ENCODE measurements at places on chromosomes 3 and 15. TPM values are rescaled to one million over a fixed set of nuclear protein-coding genes. Genes with fewer than 3 reads are reported as not detected.

Gene VPS39
- 50.7 TPM for total RNA-seq

Gene ITIH1
- not detected for total RNA-seq

DNA sequence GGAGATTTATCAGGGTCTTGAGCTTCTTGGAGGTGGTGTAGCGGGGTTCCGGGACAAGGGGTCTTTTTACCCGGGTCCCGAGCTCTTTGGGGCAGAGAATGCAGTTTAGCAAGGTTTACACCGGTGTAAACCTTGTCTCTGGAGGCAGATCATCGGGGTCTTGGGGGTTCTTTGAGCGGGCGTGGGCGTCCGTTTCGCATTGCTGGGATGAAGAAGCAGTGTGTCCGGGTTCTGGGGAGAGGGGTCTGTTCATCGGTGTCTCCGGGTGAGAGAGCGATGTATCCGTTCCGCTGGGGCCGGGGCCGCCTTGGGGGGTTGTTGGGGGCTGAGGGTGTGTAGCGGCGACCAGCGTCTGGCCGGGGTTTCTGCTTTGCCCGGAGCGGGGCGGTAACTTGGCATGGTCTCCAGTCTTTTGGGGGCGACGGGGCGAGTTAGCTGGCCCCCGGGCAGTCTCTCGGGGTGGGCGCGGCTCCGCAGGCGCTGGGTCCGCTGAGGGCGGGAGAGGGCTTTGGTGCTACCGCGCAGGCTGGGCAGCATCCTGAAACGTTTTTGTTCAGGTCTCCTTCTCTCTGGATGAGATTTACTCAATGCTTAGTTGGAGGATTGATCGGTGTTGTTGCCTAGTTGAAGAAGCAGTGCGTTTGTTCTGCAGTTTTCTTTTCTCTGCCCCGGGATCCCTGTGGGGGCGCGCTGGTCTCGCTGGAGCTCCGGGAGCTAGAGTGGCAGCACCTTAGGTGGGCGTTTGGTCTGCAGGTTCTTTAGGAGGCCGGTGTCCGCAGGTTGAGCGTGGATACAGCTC is 843 bp downstream of the GLCE start:
- peak; percentile 67 for DNase-seq

- DNase-seq = no peak
Measured at GRCh38 chr3:136332776-136333175, 82.6 kb downstream of the PCCB start.

GRCh38 chr3:136818191-136818768 is 646 bp upstream of the SLC35G2 start:
- DNase-seq = peak; percentile 72

DNA sequence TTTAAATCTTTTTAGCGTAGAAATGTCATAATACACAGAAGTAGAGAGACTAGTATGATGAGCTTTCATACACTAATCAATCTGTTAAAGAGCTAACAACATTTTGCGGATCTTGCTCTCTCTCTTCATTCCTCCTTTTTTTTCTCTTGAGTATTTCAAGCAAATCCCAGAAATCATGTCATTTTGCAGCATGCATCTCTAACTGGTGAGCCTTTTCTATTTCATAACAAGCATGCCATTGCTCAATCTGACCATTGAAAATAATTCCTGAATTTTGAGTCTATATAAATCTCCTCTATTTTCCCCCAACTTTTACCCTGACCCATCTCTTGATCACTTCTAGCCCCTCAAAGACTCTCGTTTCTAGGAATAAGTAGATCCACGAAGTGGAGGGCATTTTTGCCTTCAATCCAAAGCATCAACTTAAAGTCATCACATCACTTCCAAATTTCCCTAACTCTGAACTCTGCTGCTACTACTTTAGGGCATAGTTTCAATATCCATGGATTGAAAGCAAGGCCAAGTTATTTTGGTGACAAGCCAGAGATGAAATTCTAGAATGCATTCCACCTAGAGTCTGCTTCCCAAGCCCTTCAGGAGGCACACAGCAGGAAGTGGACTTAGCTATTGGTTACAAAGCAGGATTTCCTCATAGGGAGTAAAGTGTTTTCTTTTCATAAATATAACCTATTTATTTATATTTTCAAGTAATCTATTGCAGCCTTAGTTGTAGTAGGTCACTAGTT is 253.5 kb upstream of the ZPLD1 start:
- no peak for DNase-seq

- DNase-seq = no peak
Measured at GRCh38 chr3:134952371-134952770, 157.3 kb downstream of the EPHB1 start.

GRCh38 chr3:157861076-157861765 is 245.0 kb downstream of the SHOX2 start:
- no peak for DNase-seq

DNA sequence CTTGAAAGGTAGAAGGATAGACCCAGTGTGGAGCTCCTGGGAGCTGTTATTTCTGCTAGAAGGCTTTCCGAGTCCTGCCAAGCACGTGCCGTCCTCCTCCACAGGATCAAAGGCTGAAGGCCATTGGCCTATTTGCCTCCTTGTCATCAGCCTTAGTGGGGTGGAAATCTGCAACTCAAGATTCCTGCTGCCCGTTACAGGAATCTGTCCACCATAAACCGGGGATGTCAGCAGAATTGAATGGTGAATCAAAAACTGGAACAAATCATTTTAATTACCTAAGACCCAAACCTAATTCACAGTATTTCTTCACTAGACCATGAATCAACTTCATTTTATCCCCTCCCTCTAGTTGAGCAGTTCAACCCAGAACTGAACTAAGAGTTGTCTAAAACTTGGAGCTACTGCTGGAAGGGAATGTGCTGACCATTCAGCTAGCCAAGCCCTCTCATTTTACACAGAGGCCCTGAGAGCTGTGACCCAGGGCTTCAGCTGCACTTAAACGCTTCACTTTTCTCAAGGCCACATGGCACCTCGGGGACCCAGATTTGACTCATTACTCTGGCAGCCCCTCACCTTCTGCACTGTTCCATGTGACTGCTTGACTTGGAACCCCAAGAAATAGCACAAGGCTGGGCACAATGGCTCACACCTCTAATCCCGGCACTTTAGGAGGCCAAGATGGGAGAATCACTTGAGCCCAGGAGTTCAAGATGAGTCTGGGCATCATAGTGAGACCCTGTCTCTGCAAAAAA is 36.8 kb upstream of the KIF23 start:
- DNase-seq = no peak

- DNase-seq = no peak
Measured at GRCh38 chr3:113897373-113897777, 50.4 kb upstream of the ZDHHC23 start.

DNA sequence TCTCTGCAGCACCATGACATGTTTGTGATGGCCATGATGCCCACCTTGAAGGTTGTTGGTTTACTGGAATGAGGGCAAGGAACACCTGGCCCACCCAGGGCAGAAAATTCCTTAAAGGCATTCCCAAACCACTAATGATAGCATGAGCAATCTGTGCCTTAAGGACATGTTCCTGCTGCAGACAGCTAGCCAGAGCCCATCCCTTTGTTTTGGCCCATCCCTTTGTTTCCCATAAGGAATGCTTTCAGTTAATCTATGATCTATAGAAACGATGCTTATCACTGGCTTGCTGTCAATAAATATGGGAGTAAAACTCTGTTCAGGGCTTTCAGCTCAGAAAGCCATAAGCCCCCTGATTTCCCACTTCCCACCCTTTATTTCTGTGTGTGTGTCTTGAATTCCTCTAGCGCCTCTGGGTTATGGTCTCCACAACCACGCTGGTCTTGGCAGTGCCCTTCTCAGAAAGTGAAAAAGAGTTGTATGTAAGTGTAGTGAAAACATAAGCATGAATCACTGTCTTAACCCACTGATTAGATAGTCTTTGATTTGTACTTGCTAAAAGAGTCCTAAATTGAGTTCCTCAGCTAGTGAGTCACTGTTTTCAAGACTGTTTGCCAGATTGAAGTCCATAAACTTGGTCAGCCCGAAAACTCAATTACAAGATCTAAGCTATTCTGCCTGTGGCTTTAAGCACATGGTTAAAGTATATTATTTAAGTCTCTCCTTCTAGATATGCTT is 19.0 kb upstream of the CCR2 start:
- DNase-seq = no peak

All from right cardiac atrium (tissue), 5 donors.